Breast epithelium (tissue), 4 donors: ENCODE measurements at places on chromosomes 3 and 15. TPM values are rescaled to one million over a fixed set of nuclear protein-coding genes. Genes with fewer than 3 reads are reported as not detected.
A peak's percentile ranks its signal among the peaks of the same experiment; 100 is the strongest.

- no peak for DNase-seq
These were observed 334.2 kb downstream of the PYDC2 start for GRCh38 chr3:191795196-191795595.

- no peak for DNase-seq
These were observed 25.9 kb downstream of the ETFA start for GRCh38 chr15:76285241-76285825.

GRCh38 chr3:141183606-141184005 lies 48.0 kb upstream of the PXYLP1 start:
- no peak for DNase-seq

DNA sequence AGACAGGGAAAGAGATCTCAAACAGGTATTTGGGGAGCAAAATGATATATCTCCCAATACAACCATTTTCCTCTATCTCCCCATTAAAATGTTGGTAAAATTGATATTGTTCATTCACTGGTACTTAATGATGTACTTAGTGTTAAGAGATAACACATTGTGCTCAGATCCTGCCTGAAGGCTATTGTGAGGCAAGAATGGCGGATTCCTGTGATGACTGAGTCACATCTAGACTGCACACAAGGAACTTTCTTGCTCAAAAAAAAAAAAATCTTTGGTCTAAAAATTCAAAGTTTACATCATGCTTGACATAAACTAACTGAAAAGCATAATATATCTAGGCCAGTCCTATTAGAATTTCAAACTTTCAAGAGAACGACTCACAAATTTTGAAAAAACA lies 171.1 kb upstream of the TTC14 start:
- DNase-seq = no peak

- DNase-seq = no peak
These were observed 147.7 kb upstream of the TRIM42 start for GRCh38 chr3:140530131-140530530.

GRCh38 chr3:53820084-53820483 lies 26.1 kb downstream of the CHDH start:
- no peak for DNase-seq

DNA sequence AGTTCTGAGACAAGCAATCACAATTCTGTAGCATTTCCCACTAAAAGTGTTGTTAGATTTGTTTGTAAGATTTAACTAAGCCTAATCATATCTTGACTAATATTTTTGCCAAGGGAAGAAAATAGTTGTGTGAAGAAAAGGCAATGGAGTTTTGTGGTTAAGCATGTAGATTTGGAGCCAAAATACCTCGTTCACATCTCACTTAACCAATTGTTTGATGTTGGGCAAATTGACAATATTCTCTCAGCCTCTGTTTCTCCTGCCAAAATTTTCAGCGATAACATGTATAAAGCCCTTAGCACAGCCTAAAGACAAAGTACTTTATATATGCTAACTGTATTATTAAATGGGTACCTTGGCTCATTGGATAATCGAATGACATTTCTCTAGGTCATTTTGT lies 20.5 kb upstream of the CDIN1 start:
- no peak for DNase-seq

Gene PYGO1
- total RNA-seq = 4.9 TPM

- DNase-seq = no peak
These were observed 939 bp downstream of the PPIB start for GRCh38 chr15:64161688-64162477.

Gene WDR72
- total RNA-seq = 0.66 TPM

- no peak for DNase-seq
These were observed 157.1 kb upstream of the TGFBR2 start for GRCh38 chr3:30449290-30449632.

- DNase-seq = peak; percentile 40
These were observed 5.7 kb upstream of the FBLN2 start for GRCh38 chr3:13543253-13543652.

- no peak for DNase-seq
These were observed 179.8 kb downstream of the SLCO3A1 start for GRCh38 chr15:92033314-92033713.

DNA sequence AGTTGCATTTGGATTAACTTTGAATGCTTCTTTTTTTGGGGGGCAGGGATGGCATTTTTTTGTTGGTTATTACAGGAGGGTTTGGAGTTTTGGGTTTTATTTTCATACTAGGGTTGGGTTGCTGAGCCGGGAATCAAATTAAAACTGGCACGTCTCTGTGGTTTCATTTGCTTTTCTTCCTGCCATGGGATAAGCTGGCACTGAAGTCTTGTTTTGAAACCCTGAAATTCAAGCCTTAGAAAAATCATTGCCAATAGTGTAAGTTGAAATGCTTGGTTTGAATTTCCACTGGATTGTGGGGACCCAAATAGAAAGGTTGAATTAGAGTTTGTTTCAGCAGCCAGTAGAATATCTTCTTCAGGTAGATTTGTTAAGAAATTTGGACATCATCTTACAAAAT lies 193.1 kb upstream of the DCBLD2 start:
- no peak for DNase-seq

Gene TUBGCP5
- total RNA-seq = 28.0 TPM

- DNase-seq = no peak
These were observed 3.3 kb upstream of the ALAS1 start for GRCh38 chr3:52194485-52195290.

GRCh38 chr3:48397767-48398681 lies 26.0 kb downstream of the FBXW12 start:
- no peak for DNase-seq

- no peak for DNase-seq
These were observed 61.2 kb downstream of the VPS8 start for GRCh38 chr3:184873141-184873540.

DNA sequence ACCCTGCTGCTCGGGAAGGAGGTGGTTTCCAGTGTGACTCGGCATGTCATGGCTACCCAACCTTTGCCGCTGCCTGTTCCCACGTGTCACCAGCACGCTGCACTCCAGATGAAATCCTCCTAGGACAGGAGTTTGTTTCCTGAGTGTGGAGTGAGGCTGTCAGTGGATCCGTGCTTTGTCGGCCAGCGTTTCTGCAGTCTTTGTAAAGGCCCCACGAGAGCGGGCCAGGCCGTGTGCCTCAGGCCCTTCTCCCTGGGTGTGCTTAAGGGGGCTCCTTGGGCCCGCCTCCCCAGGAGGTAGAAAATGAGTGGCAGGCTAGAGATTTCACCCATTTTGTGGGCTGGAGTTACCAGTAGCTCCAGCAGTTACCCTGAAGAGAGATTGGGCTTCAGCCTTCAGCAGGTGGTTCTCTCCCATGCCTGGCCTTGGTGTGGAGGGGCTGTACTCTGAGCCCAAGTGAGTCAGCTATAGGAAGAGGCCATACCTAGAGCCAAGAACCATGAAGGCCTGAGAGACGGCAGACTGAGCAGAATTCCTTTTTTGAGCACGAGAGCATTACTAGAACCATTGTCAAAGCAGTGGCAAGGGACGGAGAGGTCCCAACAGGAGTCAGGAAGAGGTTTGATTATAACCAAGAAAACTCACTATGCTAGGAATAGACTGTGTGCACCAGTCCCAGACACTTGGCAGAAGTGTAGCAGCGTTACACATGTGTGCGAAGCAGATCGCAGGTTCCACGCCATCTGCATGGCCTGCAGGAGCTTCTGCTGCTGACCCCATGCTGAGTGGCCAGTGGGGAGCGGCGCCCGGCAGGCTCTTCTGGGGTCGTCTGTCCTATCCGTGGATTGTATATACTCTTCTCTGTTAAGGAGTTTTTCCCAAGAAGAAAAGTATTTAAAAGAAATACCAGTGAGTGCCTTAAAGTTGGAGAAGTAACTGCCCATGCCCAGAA lies 14.5 kb downstream of the MAP6D1 start:
- DNase-seq = no peak

- DNase-seq = no peak
These were observed 785.1 kb downstream of the EDEM1 start for GRCh38 chr3:5972586-5972985.

Gene TMEM158
- total RNA-seq = 0.48 TPM

- no peak for DNase-seq
These were observed 41.5 kb downstream of the LYZL4 start for GRCh38 chr3:42368861-42369260.

GRCh38 chr3:50612234-50612882 lies 784 bp upstream of the CISH start:
- DNase-seq = no peak

Gene C2CD4B
- 2.5 TPM for total RNA-seq

- DNase-seq = no peak
These were observed 7.3 kb upstream of the TRPM1 start for GRCh38 chr15:31108836-31109235.

DNA sequence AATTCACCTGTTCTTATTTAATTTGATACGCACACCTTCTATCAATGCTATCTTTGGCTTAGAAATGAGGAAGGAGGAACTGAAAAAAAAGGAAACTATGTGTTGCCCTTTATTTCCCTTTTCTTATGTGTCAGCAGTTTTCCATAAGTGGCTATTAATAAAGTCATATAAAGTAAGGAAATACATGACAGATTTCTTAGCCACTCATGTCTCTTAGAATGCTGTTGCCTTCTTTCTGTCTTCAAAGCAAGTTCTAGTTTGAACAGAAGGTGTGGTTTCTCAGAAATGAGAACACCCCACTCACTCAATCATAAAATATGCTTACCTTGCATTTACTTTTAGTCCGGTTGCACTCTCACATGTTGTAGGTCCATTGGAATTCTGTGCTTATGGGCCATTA lies 640.5 kb upstream of the GRM7 start:
- no peak for DNase-seq

GRCh38 chr3:18301781-18302180 lies 123.4 kb downstream of the SATB1 start:
- no peak for DNase-seq

Gene CP
- total RNA-seq = 225 TPM

GRCh38 chr3:175511219-175511785 lies 652.2 kb downstream of the NAALADL2 start:
- no peak for DNase-seq

GRCh38 chr3:150216041-150216811 lies 191.9 kb upstream of the TSC22D2 start:
- DNase-seq = no peak

Gene CNBP
- total RNA-seq = 521 TPM

GRCh38 chr3:96915445-96915844 lies 101.1 kb downstream of the EPHA6 start:
- no peak for DNase-seq

Gene PPP1R14D
- total RNA-seq = 4.9 TPM

Gene HHLA2
- 1.6 TPM for total RNA-seq

Gene KCNMB3
- total RNA-seq = 4.9 TPM

DNA sequence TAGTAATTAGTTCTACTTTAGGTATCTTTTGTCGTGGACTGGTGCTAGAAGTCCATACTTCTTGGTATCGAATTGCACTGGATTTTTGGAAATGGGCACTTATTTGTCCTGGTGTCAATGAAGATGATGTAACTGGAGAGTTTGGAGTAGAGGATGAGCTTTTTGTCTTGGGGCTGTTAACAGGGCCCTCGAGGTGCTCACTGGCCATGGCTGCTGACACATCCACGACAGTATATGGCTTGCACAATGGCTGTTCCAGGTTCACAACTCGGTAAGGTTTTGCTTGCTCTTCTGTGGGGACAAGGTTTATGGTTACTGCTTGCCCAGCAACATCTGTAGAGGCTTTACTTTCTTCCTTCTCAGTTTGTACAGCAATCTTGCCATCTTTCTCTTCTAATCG lies 109.4 kb upstream of the TSPAN3 start:
- DNase-seq = no peak

DNA sequence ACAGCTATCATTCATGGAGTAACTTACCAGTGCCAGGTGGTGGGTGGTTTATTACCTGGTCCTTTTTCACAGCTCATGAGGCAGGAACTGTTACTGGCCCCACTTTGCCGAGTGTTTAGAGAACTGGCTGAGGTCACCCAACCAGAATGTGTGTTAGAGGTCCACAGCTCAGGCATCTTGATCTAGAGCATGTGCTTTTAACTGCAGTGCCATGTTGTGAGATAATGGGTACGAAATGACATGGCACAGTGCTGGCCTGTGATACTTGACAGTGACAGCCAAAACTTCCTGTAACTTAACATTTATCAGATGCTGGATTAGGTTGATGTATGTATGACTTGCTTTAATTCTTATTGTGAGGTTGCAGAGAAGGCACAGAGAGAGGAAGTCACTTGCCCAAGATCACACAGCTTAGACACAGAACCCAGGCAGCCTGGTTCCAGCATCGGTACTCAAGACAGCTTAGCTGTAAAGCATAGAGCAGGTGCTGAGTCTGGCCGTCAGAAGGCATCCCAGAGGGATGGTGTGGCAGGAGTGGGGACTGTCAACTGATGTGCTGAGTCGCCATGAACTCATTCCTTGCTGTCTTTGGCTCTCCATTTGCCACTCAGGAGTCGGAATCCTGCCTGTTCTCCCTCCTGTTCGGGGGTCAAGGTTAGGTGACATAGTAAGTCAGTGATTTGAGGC lies 9.6 kb downstream of the MCM2 start:
- DNase-seq = no peak

DNA sequence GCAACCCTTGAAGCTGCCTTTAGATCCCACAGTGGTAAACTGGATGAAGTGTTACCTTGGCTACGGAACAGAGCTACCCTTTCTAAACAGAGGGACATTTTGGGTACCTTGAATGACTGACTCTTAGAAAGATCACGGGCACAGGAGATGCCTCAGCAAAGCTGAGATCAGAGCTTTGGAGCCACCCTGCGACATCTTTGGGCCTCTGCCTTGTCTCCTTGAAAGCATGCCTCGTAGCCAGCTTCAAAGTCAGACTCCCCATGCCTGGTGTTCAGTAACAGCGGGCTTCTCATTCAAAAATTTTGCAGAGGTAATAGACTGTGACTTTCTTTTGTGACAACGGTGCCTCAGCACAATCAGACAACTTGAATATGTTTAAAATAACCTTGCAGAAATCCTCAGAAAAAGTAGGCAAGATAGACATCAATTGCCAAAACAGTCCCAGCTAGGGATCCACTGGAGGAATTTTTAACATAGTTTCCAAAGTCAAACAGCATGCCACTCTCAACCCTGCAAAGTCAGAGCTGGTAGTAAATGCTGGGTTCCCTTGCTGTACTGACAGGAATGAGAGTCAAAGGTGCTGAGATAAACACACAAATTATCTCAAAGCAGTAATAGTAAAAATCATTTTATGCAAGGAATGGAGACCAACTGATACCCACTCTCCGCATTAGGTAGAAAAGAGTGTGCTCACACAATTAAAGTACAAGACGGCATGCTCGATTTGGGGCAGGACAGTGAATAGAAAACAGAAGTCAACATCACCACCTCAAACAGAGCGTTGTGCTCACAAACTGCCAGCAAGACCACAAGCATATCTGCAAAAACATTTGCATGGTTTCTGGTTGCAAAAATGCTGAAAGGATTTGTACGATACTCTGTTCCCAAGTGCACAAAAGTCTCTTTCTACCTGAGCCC lies 82.1 kb downstream of the MYO1E start:
- DNase-seq = no peak

DNA sequence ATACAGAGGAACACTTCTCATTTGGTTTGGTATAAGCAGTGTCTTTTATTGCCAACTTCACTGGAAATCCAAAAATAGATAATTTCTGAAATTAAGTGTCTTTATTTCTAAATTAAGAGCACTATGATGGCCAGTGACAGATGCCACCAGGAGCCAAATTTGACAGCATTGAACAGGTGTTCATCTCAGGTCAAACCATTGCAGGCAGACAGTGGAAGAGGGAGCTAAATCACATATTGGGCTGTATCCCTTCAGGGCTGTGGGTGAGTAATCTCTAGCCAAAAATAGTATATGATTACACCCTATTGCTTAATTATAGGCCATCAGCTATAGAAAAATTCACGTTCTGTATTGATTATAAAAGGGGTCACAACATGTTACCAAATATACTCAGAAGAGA lies 457.7 kb downstream of the NAALADL2 start:
- DNase-seq = no peak
